ENCODE measurements at places on chromosomes 1 and 21.

DNA sequence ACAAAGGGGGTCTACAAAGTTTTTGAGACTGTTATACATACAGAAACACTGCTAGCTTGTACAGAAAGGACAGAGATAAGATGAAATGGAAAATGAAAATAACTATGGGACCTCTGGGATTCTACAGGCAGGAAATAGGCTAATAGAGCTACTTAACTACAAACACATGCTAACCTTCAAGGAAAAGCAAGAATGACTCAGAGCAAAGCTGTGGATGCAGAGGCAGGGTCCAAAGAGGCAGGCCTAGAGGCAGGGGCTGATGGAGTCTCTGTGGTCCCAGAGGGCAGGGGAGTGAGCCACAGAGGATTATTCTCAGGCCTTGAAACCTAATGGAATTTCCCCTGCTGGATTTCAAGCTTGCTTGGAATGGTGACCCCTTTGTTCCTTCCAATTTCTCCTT is 18.7 kb upstream of the GOLT1A start:
- DNase-seq, result no peak

- DNase-seq, result no peak
Observed at GRCh38 chr1:37480581-37481288, 6.4 kb downstream of the ZC3H12A start.

- no peak for DNase-seq
Observed at GRCh38 chr1:52877554-52877953, 35.0 kb downstream of the ZYG11A start.

DNA sequence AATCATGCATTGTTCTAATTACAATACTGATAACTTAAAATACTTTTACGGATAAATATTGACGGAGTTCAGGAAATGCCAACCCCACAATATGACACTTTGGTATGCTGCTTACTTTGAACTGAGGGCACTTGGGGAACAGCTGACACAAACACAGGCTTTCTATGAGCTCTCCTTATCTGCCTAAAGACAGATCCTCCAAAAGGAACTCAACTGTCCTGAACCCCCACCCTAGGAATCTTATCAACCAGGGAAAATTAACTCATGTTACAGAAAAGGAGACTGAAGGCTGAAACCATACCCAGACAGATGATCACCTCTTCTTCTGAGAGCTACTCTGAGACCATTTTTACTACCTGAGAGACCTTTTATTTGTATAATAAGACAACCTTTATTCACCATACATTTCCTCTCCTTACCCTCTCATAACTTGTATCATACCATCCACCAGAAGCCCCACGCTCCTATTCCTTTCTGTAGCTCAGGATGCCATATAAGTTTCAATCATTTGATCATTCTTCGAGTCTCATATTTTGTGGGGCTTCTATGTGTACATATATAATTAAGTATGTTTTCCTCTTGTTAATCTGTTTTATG is 239.5 kb downstream of the FAF1 start:
- DNase-seq, result no peak

DNA sequence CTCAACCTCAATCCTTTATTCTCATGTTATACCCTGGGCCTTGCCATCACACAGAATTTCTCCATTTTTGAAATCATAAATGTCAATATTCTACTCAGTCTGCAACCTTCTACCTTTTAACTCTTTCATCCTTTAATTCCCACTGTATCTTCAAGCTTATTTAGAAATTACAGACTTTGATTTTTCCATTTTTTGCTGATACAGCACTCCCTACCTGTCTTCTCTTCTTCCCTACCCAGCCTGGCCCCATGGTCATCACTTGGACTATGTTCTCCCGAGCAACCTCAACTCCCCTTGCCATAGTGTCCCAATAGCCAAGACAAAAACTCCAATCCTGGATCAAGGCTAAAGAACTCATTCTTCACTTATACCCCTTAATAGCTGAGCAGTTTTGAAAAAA is 14.6 kb downstream of the WARS2 start:
- DNase-seq, result no peak

DNA sequence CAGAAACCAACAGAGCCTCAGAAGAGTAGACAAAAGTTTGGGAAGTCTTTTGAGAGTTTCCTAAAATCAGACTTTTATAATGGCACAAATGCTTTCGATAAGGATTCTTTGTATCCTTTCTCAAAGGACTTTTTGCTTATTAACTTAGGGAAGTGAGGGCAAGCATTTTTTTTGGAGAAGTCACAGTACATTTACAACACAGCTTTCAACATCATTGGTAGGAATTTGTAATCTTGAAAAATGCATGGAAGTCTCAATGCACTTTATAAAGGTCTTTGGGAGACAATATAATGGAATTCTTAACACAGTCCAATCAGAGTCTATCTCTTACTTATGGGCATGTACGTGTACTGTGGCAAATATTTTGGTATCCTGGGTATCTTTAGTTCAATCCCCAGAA is 325.8 kb upstream of the NR5A2 start:
- no peak for DNase-seq

GRCh38 chr21:41926807-41927171 is 27.0 kb downstream of the C2CD2 start:
- no peak for DNase-seq

DNA sequence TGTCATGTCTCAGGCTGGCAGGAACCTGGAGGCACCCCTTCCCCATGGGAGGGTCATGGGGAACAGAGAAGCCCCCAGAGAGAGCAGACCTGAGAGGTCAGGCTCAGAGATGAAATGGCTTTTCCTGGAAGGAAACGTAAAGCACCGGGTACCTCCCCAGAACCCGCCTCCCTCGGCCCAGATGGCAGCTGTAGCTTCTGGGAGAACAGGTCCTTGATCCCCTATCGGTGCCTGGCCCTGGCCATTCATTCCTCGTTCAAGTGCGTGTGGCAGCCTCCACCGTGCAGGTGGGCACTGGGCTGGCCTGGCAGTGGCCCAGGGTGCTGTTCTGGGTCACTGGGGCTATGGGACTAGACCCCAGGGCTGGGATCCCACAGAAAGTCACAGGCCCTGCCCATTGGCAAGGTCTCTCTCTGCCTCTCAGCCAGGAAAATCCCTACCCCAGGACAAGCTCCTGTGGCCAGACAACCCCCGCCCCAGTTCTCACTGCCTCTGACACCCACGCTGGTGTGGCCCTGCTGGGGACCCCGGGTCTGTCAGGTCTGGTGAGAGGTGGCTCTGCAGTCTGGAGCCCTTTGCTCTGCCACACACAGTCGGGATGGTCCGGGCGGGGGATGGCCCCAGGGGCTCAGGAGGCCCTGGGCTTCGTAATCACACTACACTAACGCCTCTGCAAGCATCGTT is 183.2 kb upstream of the VAMP3 start:
- no peak for DNase-seq

GRCh38 chr1:29473161-29473855 is 237.0 kb downstream of the PTPRU start:
- no peak for DNase-seq

DNA sequence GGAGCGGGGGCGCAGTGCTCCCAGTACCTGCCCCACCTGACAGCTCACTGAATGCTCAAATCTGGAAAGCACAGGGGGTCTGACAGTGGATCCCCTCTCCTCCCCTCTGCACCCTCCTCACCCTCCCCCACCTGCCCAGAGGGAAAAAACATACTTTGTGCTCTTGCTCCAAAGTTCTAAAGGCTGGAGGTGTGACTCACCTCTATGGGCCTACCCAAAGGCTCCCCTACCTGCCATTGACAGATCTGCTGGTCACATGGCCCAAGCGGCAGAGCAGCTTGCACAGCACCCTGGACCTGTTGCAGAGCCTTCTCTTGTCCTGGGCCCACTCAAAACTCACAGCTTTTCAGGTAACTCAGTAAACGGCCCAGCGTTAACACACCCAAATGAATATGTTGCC is 55.7 kb downstream of the ADSS2 start:
- DNase-seq, result no peak

GRCh38 chr1:202311875-202312635 is 29.7 kb downstream of the UBE2T start:
- DNase-seq, result no peak

DNA sequence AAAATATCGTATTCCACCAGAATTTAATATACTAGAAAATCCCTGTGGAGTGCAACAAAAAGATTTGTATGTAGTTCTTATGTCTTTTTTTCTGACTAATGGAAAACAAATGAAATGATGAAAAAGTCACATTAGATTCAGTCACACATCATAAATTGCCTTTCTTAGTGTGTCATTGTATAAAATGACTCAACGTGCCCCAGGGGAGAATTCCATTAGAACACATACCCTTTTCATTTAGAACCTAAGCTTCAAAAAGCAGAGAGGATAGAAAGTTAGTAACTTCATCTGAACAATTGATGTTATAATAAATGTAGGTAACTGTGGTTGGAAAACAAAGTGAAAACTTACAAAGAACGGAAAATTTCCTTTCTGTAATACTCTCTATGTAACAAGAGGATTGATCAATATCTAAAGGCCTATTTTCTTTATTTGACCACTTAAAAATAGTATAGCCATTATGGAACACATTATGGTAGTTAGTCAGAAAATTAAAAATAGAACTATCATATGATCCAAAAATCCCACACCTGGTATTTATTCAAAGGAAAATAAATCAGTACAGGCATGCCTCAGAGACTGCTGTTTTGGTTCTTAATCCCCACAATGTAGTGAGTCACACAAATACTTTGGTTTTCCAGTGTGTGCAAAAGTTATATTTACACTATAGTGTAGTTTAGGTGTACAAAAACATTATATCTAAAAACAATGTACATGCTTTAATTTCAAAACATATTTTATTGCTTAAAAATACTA is 1016.1 kb downstream of the KCNT2 start:
- no peak for DNase-seq

- no peak for DNase-seq
Observed at GRCh38 chr1:230797942-230798365, 50.8 kb downstream of the CAPN9 start.

- no peak for DNase-seq
Observed at GRCh38 chr1:101291562-101292380, 55.0 kb downstream of the S1PR1 start.

GRCh38 chr1:80083892-80084291 is 1077.4 kb upstream of the ADGRL4 start:
- no peak for DNase-seq

DNA sequence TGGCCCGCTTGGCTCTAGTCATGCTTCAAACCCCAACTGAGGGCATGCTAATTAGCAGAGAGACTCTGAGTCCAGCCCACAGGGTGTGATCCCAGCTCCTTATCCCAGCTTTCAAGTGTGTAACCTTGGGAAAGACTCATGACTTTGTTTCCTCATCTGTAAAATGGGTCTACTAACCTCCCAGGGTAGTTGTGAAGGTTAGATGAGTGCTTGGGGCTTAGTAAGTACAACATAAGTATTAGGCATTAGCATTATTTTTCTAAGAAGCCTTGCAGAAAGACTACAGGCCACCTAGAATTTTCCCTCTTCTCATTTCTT is 2.8 kb downstream of the MYOM3 start:
- no peak for DNase-seq

DNA sequence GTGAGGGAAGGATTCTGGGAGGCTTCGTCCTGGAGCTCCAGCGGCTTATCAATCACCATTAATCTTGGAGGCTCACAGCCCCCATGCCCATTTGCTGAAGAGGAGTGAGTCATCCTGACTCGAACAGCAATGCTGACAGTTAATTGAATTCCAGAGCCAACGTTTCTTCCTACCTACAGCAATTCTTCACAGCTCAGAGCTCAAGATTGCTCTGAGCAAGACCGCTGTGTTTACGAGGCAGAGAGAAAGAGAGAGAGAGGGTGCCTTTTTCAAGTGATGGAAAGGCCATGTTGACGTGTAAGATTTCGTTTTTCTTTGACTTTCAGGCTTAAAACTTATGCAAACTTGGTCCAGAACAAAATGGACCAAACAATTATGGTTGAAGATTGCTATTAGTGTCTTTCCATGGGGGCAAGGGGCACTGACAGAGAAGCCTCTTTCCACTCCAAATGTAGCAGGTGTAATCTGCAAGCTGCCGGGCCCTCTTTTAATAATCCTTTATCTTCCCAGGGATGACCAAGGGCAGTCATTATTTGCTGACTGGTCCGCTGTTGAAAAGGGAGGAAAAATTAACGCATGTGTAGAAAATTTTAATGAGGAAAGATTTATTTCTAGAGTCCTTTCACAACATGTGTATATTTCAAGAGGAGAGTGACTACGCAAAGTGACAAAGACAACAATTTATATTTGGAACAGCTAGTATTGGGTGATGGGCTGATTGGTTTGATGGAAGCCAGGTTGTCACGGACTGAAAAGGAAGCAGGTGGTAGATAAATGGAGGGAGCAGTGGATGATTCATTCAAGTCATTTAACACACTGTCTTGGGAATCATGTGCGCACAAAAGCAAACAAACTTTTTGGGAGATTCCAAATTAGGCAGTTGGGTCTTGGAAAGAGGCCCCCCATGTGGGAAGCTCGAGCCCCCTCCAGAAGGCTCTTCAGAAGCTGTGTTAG is 136.1 kb upstream of the IRF2BP2 start:
- DNase-seq, result no peak

DNA sequence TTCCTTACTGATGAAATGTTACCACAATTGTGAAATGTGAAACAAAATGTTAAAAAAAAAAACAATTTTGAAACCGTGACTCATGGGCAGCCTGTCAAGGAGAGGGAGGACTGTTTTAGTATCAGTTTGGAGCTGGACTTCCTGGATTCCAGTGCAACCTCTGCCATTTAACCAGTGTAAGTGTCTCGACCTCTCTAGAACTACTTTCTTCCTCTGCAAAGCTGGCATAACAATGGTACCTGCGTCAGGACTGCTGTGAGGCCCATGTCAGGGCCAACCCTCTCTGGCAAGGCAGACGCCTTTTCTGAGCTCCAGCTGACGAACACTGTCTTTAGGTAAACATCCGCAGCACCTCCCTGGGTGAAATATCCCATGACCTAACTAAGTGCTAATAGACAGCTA is 20.9 kb downstream of the URB1 start:
- no peak for DNase-seq

GRCh38 chr1:96049759-96050409 is 671.7 kb upstream of the PTBP2 start:
- DNase-seq, result no peak

GRCh38 chr1:198295225-198295624 is 138.4 kb downstream of the NEK7 start:
- DNase-seq, result no peak

DNA sequence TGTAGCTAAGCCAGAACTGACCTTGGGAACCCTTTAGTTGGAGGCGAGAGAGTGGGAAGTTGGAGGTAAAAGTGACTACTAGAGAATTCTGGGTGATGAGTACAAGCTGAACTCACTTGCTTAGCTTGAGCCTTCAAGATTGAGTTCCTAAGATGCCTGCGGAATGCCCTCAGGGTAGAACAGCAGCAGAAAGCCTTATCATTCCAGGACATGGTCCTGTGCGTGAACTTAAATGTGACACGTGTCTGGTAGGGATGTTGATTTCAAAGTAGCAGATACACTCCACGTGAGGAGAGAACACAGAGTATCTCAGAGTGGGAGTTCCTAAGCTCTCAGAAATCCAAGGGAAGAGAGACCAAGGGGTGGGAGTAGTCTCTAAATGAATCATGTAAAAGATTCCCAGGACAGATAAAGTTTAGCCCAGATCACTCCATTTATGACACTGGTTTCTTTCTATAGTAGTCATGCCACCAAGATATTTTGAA is 60.1 kb downstream of the KCNK1 start:
- no peak for DNase-seq

- DNase-seq, result no peak
Observed at GRCh38 chr1:168330285-168330684, 49.6 kb downstream of the TBX19 start.

- no peak for DNase-seq
Observed at GRCh38 chr1:43305461-43305860, 4.7 kb downstream of the TIE1 start.

Measured in stimulated activated CD4-positive, alpha-beta T cell treated with anti-CD3 and anti-CD28 coated beads, Interleukin-12 subunit alpha, Interleukin-12 subunit beta, amount 100 ng/mL, for 48 hours (primary cell).